ENCODE measurements at places on chromosomes 6 and 20. TPM values are rescaled to one million over a fixed set of nuclear protein-coding genes. Genes with fewer than 3 reads are reported as not detected.

LRRC73 gene
- polyA plus RNA-seq: 0.30 TPM

MAS1 gene
- polyA plus RNA-seq: 0.32 TPM

DLL1 gene
- 0.90 TPM for polyA plus RNA-seq

LRRN4 gene
- 0.33 TPM for polyA plus RNA-seq

OR2J1 gene
- not detected for polyA plus RNA-seq

ANGPT4 gene
- polyA plus RNA-seq: 3.0 TPM

SLC23A2 gene
- 36.1 TPM for polyA plus RNA-seq

PRICKLE4 gene
- polyA plus RNA-seq: 1.5 TPM

POM121L2 gene
- not detected for polyA plus RNA-seq

KIAA0408 gene
- polyA plus RNA-seq: 2.1 TPM

TRIM15 gene
- polyA plus RNA-seq: not detected

GTSF1L gene
- not detected for polyA plus RNA-seq

MYLK4 gene
- 0.38 TPM for polyA plus RNA-seq

SLC35F1 gene
- polyA plus RNA-seq: 0.10 TPM

ZFP57 gene
- not detected for polyA plus RNA-seq

CDSN gene
- polyA plus RNA-seq: 0.05 TPM

EPHA7 gene
- polyA plus RNA-seq: 1.0 TPM

GPR6 gene
- polyA plus RNA-seq: not detected

BPIFB1 gene
- polyA plus RNA-seq: not detected

RIPPLY2 gene
- 0.24 TPM for polyA plus RNA-seq

KCNK16 gene
- polyA plus RNA-seq: not detected

ZNF334 gene
- 5.5 TPM for polyA plus RNA-seq

FAM83C gene
- not detected for polyA plus RNA-seq

TGM3 gene
- polyA plus RNA-seq: 0.20 TPM

AKAP7 gene
- polyA plus RNA-seq: 12.0 TPM

APOM gene
- polyA plus RNA-seq: 1.5 TPM

SGK2 gene
- polyA plus RNA-seq: 1.3 TPM

PEDS1 gene
- 11.6 TPM for polyA plus RNA-seq

HTR1B gene
- 0.33 TPM for polyA plus RNA-seq

THBS2 gene
- 65.3 TPM for polyA plus RNA-seq

CTAGE9 gene
- polyA plus RNA-seq: not detected

RAD21L1 gene
- polyA plus RNA-seq: not detected

GABRR2 gene
- polyA plus RNA-seq: 0.24 TPM

DEFB124 gene
- 0.82 TPM for polyA plus RNA-seq

KCNB1 gene
- polyA plus RNA-seq: 0.17 TPM

BNIP5 gene
- 0.01 TPM for polyA plus RNA-seq

KHDC1L gene
- not detected for polyA plus RNA-seq

ZBTB46 gene
- 12.2 TPM for polyA plus RNA-seq

CRYBG1 gene
- 1.5 TPM for polyA plus RNA-seq

IFT52 gene
- 46.7 TPM for polyA plus RNA-seq

TTK gene
- 0.36 TPM for polyA plus RNA-seq

KCNK5 gene
- polyA plus RNA-seq: 15.2 TPM

HEY2 gene
- polyA plus RNA-seq: 9.9 TPM

MARCKS gene
- polyA plus RNA-seq: 29.1 TPM

BCAS1 gene
- polyA plus RNA-seq: 0.15 TPM

NOTCH4 gene
- polyA plus RNA-seq: 12.4 TPM
